Stimulated activated naive B cell treated with anti-CD40 and anti-IgM and Interleukin-4, amounts not matched to agents 10 μg/mL and 1 μg/mL and 100 μg/mL, for 72 hours (primary cell): ENCODE measurements at places on chromosomes 6 and 20.
A peak's percentile ranks its signal among the peaks of the same experiment; 100 is the strongest.

GRCh38 chr6:136102991-136103688 is 147.0 kb downstream of the MTFR2 start:
- no peaks in the 10 kb centered on the region for H3K27me3 ChIP-seq
- no peak for DNase-seq
- no peak overlapping the region for H3K27ac ChIP-seq
- H3K4me3 ChIP-seq = no peak overlapping the region
- peaks cover 12% of the 10 kb centered on the region for H3K36me3 ChIP-seq

DNA sequence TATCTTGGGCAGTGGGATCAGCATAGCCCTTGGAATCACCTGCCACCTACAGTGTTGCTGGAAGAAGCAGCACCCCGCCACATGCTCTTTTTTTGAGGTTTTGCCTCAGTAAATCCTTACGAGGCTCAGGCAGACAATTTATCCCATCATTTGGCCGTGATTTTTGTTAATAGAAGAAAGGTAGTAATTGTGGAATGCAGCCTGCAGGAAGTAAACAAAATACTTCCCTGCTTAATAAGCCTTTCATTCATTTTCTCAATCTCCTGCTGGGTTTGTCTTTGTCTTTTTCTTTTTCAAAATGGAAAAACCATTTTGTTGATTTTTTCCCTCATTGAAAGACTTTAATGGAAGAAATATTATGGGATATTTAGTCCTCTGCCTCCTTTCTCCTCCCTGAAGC is 93.7 kb upstream of the CD83 start:
- no peaks in the 10 kb centered on the region for H3K36me3 ChIP-seq
- peaks cover 11% of the 10 kb centered on the region for H3K27me3 ChIP-seq
- H3K4me1 ChIP-seq = peaks cover 23% of the 10 kb centered on the region
- H3K27ac ChIP-seq = no peak overlapping the region
- no peak for DNase-seq

DNA sequence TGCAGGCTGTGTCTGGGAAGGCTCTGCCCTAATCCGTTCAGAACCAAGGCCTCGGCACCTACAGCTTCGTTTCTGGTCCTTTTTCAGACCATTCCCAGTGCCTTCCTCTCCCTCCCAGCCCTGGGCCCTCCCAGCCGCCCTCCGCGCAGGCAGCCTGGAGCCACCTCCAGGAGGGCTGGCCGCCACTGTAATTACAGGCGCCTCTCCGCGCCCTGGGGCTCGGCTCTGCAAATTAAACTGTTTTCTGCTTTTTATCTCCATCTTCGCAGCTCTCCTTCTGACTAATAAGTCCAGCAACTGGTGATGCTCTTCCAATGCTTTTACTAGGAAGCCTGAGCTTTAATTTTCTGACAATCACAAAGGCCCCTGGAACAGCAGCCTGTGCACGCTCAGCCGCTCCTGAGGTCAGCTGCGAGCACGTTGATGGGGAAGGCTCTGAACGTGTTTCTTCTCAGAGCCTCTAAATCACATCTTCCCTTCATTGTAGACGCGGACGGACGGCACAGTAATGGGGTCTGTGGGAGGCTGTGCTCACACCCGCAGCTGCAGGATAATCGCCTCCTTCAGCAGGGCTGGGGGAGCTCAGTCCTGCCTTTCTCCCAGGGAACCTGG is 194.6 kb downstream of the DLL1 start:
- no peaks in the 10 kb centered on the region for H3K36me3 ChIP-seq
- H3K4me3 ChIP-seq = peak overlapping the region; percentile 18
- H3K4me1 ChIP-seq = peaks cover 14% of the 10 kb centered on the region
- DNase-seq = no peak

DNA sequence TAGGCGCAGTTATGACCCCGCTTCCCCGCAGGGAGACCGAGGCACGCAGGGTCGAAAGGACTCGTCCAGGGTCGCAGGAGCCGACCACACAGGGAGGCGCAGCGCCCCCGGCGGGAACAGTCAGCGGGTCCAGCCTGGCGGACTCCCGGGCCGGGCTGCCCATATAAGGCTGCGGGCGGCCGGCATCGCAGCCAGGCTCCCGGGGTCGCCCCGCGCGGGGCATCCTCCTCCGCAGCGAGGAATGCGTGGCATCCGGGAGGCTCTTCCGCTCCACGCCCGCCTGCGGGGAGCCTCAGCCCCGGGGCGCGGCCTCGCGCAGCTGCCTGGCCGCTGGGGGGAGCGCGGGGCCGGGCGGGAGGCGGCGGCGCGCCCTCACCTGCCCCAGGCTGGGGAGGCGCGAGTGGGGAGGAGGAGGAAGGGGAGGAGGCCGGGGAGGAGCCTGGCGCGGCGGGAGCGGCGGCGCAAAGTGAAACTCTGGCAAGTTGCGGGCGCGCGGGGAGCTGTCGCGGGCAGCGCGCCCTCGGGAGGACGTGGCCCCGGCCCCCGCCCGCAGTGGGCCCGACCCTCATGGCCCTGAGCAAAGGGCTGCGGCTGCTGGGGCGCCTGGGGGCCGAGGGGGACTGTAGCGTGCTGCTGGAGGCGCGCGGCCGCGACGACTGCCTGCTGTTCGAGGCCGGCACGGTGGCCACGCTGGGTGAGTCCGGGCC is at the start of gene SYNJ2:
TSS of gene SYNJ2 (plus strand) at position 469 of the 707 bp plus-strand sequence. CDS start at position 568, 99 bp downstream.
- H3K36me3 ChIP-seq = peaks cover 6% of the 10 kb centered on the region
- peak within 1 kb of the TSS; percentile 92 for H3K4me3 ChIP-seq
- DNase-seq = peak; percentile 71
